ENCODE measurements at places on chromosomes 7 and 10. TPM values are rescaled to one million over a fixed set of nuclear protein-coding genes. Genes with fewer than 3 reads are reported as not detected.
A peak's percentile ranks its signal among the peaks of the same experiment; 100 is the strongest.

DNA sequence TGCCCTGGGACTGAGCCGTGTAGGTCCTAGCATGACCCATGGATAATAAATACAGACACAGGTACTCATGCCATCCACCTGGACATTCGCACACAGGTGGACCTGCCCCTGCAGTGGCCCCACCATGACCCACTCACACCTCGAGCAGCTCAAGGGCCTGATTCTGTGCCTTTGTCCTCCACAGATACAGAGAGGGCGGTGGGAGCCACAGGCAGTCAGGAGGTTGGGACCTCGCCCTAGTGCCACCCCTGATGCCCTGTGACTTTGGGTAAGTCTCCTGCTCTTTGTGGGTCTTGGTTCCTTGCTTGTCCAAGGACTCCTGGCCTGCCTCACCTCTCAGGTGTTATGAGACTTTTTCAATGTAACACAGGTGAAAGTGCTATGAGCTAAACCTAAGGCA is 42.9 kb downstream of the C10orf120 start:
- no peak for ATAC-seq

DNA sequence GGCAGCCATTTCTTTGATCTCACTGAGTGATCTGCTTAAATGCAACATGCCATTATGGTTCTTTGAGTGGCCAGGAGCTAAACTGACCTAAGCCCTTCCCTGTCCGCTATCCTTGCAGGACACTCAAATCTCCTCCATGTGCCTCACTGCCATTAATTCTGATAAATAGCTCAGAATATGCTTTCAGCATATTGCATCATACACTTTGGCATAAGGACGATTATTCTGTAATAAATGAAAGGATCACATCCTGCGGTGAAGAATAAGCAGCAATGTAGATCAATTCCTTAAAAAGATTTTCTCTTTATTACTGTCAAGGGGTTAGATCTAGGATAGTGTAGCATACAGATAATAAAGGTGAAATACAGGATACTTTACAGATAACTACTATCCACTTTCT is 231.8 kb upstream of the CTBP2 start:
- no peak for ATAC-seq

- no peak for ATAC-seq
Measured at GRCh38 chr7:27080844-27081436, 14.9 kb downstream of the HOXA1 start.

DNA sequence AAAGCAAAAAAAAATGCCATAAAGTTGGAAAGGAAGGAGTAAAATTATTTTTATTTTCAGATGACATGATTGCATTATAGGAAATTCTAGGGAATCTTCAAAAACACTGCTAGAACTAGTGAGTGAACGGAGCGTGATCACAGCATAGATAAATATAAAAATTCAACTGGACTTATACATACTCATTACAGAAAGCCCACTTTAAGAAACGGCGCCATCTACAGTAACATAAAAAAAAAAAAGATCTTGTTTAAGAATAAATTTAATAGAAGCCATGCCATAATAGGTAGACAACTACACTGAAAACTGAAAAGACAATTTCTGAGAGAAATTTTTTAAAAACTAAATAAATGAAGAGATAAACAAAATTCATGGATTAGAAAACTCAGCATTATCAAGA is 623.1 kb upstream of the MGMT start:
- ATAC-seq, result no peak

TUBAL3 gene
- total RNA-seq, result not detected

- ATAC-seq, result no peak
Measured at GRCh38 chr7:16028103-16028502, 341.6 kb upstream of the MEOX2 start.

PMPCB gene
- total RNA-seq, result 59.6 TPM

DNA sequence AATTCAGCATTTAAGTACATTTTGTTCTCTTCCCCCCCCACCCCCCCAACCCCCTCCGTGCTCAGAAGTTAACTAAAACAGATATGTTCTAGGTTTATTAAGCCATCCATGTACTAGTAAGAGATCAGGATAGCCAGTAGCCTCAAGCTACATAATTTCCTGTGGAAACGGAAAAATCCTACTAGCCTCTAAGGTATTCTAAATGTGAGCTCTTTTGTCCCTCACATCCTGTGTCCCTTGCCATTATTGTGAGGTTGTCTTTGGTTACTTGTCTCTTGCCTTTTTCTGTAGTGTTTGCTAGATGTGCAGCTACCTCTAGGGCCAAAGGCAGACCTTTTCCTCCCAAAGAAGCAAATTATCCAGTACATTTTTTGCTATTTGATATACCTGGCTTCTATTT is 92.1 kb downstream of the BTRC start:
- no peak for ATAC-seq

GRCh38 chr7:128366300-128366699 is 4.8 kb upstream of the PRRT4 start:
- ATAC-seq, result peak; percentile 9

GRCh38 chr10:59269651-59270050 is 92.7 kb downstream of the FAM13C start:
- no peak for ATAC-seq

- no peak for ATAC-seq
Measured at GRCh38 chr10:59873896-59874295, 32.5 kb downstream of the CCDC6 start.

EN2 gene
- total RNA-seq, result not detected

GIMAP6 gene
- not detected for total RNA-seq

DNA sequence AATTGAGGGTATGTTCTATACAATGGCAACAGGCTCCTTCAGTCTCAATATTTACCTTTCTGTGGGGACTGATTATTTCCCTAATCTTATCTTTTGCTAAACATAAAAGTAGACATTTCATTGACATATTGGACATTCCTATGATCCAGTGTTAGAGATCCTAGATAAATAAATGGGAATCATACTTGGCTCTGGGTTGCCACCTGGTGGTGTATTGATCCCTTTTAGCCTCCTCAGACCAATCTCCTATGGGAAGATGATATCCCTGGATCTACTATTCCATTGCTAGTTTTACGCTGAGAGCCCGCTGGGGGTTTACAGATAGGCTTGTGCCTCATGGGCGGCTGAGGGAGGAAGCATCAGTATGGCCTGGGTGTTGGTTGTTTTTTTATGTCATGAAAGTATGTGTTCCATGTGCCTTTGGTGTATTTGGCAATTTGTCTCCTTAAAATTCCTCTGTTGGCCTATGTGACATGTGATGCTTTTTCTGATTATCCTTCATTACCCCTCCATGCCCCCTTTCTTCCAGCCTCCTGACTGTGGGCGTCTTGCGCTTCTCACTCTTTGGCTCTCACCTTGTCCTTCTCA is 18.8 kb downstream of the CELF2 start:
- ATAC-seq, result peak; percentile 89

GRCh38 chr10:67772894-67773511 is 65.0 kb downstream of the DNAJC12 start:
- ATAC-seq, result no peak

GRCh38 chr10:29773675-29774091 is 138.9 kb upstream of the SVIL start:
- ATAC-seq, result no peak

LBX1 gene
- total RNA-seq, result 0.52 TPM

GRCh38 chr10:112842832-112843360 is 107.2 kb upstream of the TCF7L2 start:
- peak; percentile 51 for ATAC-seq

RPEL1 gene
- total RNA-seq, result not detected

DNA sequence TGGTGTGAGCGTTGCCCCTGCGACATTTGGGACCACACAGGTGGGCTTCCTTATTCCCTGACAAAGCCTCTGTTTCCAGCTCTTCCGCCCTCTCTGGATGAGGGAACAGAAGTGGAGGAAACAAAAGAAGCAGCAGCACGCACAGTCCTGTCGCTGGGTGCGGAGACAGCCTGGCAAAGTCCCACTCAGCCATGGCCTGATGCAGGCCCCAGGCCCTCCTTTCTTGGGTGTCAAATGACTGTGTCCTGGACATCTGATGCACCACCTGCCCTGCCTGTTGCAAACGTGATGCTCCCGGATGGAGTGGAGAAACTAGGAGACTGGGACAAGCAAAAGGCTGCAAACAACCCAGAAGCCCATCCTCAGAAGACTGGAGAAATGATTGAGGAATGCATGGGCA is 20.7 kb downstream of the ZMIZ2 start:
- ATAC-seq, result no peak

- no peak for ATAC-seq
Measured at GRCh38 chr7:114825423-114825951, 96.4 kb upstream of the MDFIC start.

- ATAC-seq, result no peak
Measured at GRCh38 chr7:135960709-135961451, 16.3 kb downstream of the MTPN start.

DNA sequence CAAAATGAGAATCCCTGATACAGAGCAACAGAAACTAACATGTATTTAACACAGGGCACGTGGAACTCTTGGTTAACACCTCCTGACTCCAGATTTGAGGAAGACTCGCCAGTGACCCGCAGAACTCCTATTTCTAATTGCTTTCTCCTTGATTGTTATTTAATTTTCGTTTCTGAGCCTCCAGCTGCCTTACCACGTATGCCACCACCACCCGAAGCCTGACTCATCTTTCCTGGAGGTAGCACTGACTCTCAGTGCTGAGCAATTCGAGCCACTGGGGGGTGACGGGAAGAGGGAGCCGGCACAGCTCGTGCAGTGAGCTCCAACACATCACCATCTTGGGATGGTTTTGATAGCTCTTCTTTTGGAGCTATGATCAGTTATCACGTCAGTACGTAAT is 273.9 kb upstream of the MGMT start:
- ATAC-seq, result peak; percentile 88

- ATAC-seq, result no peak
Measured at GRCh38 chr7:55174856-55175255, 156.0 kb downstream of the EGFR start.

DNA sequence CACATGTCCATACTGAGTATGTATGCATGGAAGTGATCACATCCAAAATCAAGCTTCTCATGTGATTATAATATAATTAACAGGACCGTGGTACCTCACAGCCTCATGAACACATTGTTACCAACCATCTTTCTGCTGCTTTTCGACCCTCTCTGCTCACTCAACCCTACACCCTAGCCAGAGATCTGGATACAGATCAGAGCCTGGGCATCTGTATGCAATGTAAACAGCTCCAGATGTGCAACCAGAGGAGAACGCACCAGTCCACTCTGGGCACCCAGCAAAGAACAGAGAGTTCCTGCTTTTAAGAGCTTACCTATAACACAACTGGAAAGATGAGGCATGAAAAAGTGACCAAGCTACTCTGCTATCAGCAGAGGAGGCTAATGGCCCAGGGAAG is 145.1 kb downstream of the FGFR2 start:
- ATAC-seq, result no peak

- ATAC-seq, result no peak
Measured at GRCh38 chr7:80347173-80347572, 164.7 kb downstream of the GNAT3 start.

MAD1L1 gene
- total RNA-seq, result 46.7 TPM

DNA sequence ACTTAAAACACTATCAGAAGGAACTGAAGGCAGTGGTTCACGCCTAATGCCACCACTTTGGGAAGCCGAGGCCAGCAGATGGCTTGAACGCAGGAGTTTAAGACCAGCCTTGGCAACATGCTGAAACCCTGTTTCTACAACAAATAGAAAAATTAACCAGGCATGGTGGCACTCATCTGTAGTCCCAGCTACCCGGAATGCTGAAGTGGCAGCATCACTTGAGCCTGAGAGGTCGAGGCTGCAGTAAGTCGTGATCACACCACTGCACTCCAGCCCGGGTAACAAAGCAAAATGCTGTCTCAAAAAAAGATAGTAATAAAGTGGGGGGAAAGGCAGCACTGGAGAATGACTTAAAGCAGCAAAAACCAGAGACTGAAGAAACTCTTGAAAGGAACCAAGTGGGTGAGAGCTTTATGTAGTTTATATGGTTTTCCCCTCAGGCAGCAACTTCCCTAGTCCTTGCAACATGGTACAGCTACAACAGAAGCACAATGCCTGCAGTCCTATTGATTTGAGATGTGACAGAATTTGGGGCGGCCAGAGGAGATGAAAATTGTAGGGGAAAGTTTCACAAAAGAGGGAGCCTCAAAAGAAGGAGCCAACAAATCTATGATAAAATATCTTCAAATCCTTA is 38.1 kb downstream of the GDI2 start:
- ATAC-seq, result no peak

GRCh38 chr10:33781606-33782395 is 447.3 kb upstream of the NRP1 start:
- no peak for ATAC-seq

CCDC172 gene
- not detected for total RNA-seq

GRCh38 chr7:44852590-44852989 is 4.7 kb upstream of the H2AZ2 start:
- no peak for ATAC-seq

- no peak for ATAC-seq
Measured at GRCh38 chr7:70005480-70005879, 407.2 kb downstream of the AUTS2 start.
